C1 segment of cervical spinal cord (tissue), 14 donors: ENCODE measurements at places on chromosomes 2 and 18.

- DNase-seq: no peak
These were observed 26.1 kb downstream of the DGUOK start for GRCh38 chr2:73952499-73953446.

GRCh38 chr18:60157810-60158209, 214.8 kb downstream of the MC4R start:
- no peak for DNase-seq

- no peak for DNase-seq
These were observed 75.4 kb upstream of the AQP4 start for GRCh38 chr18:26940744-26941398.

- DNase-seq: no peak
These were observed 4.4 kb downstream of the KLHL41 start for GRCh38 chr2:169513926-169514325.

- no peak for DNase-seq
These were observed 111.5 kb downstream of the MGAT5 start for GRCh38 chr2:134365356-134365755.

GRCh38 chr2:134588556-134588955, 130.2 kb downstream of the TMEM163 start:
- DNase-seq: no peak

- no peak for DNase-seq
These were observed 171.9 kb upstream of the FN1 start for GRCh38 chr2:215607766-215608165.

DNA sequence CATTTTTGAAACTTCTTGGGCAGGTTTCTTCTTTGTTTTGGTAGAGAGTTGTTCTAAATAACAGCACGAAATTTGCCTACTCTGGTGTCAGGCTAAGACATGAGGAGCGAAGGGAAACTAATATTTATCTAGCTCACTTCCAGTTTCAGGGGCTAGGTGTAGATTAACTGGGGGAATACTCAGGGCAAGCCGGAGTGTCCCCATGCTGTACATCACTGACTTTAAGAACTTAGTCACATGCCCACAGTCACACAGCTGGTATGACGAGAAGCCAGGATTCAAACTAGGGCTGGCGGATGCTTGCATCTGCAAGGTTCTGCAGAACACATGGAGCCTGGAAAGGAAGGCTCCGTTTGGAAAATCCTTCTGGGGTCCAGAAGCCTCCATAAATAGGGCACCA, 133.3 kb downstream of the ALPK2 start:
- DNase-seq: no peak

- no peak for DNase-seq
These were observed 119.6 kb downstream of the SLC8A1 start for GRCh38 chr2:40332191-40332826.

- DNase-seq: no peak
These were observed 211.0 kb downstream of the TGIF1 start for GRCh38 chr18:3660739-3661515.

DNA sequence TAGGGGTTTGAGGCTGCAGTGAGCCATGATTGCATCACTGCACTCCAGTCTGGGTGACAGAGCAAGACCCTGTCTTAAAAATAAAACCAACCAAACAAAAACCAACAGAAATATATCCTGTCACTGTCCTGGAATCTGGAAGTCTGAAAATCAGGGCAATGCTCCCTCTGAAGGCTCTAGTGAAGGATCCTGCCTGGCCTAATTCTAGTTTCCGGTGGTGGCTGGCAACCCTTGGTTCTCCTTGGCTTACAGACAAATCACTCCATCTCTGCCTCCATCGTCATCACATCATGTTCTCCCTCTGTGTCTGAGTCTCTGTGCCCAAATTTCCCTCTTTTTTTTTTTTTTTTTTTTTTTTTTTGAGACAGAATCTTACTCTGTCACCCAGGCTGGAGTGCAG, 15.9 kb upstream of the VPS4B start:
- DNase-seq: no peak

DNA sequence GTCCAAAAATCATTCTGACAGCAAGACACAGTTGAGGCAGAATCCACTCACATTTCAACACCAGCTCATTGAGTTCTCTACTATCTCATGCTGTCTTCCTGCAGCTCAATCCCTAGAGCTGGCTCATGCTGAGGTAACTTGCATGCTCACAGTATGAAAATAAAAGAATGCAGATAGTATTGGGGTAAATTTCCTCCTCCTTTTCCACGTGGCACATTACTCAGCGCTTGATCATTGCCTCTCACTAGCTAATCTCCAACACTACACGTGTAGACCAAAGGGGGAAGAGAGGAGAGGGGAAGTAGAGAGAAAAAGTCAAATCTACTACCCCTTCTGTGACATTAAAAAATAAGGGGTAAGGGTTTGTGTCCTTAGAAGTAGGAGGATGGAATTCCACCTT, 300.6 kb downstream of the AFF3 start:
- no peak for DNase-seq

DNA sequence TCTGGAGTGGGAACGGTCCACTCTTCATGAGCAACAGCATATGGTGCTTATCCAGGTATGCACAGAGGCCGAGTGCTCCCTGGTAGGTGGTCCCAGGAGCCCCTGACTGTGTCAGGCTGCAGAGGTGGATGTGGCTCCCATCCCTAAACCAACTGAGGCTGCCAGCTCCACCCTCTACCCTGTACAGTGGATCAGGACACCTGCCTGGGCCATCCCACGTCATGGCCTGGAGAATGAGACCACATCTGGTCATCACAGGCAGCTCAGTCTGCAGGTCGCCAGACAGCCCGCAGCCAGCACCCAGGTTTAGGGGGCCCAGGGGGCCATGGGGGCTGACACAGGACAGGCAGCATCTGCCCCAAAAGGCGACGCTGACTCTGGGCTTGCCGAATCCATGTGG, 100.3 kb upstream of the TMEM18 start:
- no peak for DNase-seq

DNA sequence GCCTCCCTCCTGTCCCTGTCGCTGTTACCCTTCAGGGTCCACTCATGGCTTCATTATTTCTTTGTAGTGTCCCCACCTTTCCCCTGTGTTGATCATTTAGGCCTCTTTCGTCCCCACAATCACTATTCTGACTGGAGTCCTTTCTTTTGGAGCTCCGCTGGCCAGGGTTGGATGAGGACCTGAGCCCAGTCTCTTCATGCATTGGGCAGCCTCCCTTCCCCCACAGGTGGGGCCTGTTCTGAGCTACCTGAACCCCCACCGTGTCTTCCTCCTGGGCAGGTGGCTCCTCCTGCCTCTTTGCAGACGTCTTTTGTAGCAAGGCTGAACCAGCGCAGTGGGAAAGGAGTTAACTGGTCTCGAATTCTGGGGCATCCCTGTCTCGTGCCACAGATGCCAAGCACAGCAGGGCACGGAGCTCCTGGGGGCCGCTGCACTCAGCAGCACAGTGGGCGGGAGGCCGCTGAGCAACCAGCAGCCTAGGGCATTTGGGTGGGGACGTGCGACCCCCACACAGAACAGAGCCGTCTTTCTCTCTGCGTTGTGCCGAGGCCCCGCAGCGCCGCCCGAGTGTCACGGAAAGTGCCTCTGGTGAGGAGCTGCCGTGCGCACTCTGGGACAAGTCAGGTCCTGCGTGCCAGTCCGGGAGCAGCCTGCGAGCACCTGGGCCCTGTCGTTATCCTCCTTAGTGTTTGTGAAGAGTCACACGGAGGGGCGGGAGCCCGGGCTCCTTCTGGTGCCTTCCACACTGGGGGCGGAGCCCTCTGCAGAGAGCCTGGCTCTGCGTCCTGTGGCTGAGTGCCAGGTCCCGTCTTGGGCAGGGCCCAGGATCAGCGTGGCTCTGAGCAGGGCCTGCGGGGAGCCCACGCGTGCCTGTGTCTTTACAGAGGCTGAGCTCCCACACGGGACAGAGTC, 130.1 kb downstream of the NFATC1 start:
- peak; percentile 46 for DNase-seq

DNA sequence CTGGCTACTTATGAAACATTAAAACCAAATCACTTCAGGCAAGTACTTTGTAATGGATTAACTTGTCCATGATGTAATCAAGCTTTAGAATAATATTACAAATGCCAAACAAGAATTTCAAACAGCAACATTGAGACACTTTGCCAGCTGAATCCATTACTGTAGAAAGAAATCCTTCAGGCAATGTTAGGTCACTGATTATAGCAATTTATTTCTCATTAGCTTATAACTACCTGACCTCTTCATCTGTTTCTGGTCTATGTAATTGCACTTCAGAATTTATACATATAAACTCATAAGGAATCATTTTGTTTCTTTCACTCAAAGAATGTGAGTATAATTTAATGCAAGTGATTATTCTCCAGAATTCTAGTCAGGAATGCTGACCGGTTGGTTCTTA, 692.6 kb upstream of the TMEFF2 start:
- DNase-seq: no peak
